Cardiac atrium fibroblast (primary cell): ENCODE measurements at places on chromosomes 12 and 14. TPM values are rescaled to one million over a fixed set of nuclear protein-coding genes. Genes with fewer than 3 reads are reported as not detected.

Gene MGAT4C
- total RNA-seq, result not detected in 2 replicates

Gene APEX1
- 124 and 139 TPM in 2 replicates for total RNA-seq

Gene KRT73
- not detected in 2 replicates for total RNA-seq

Gene CCDC91
- total RNA-seq, result 11.0 and 11.7 TPM in 2 replicates

Gene KRT83
- not detected in 2 replicates for total RNA-seq

Gene CLEC1B
- total RNA-seq, result not detected in 2 replicates

Gene SVOP
- not detected in 2 replicates for total RNA-seq

Gene KRT2
- not detected in 2 replicates for total RNA-seq

Gene KRT85
- not detected in 2 replicates for total RNA-seq

Gene SLC25A21
- 0.18 TPM in 1 of 2 replicates, not detected in the other for total RNA-seq

Gene RDH12
- not detected in 2 replicates for total RNA-seq

Gene GUCY2C
- total RNA-seq, result not detected in 2 replicates
